ENCODE measurements at places on chromosomes 7 and 10.

DNA sequence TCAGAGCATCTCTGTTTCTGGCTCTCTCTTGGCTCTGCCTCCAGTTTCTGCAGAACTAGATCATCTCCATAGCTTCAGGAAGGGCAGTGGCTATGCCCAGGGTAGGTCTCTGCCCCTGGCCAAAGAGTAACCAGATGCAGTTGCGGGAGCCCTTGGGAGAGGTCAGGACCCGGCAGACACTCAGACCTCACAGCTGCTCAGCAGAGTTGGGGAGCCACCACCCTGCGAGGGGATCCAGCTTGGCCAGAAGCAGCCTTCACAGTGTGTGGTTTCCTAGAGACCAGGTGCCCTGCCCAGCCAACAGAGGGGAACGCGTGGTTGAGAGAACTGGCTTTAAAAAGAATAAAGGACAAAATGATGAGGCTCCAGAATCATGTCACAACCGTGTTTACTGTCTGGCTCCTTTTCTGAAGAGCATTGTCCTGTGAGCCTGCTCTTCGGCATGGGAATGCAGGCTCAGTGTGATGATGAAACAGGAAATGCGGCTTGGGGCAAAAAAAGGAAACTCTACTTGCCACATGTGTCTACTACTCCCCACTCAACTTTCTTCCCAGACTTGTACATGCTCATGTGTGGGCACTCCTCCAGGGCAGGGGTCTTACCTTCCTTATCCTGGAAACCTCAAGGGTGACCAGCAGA lies 243.1 kb downstream of the INHBA start:
- DNase-seq, result no peak

DNA sequence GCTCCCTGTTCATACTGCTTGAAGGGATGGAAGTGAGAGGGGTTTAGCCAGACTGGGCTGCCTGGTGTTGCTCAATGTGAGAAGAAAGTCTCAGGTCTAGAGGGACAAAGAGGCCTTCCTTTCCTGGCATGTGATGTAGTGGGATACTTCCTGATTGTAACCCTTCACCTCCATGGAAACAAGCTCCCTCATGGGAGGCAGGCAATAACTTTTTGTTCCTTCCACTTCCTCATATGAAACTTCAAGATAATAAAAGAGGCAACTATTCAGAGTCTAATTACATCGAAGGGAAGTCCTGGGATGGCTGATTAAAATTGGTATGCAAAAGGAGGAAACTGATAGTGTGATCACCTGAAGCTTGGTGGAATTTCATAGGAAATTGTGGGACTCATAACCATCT lies 84.1 kb upstream of the ETV1 start:
- DNase-seq, result no peak

GRCh38 chr7:144738146-144738545 lies 97.7 kb downstream of the TPK1 start:
- DNase-seq, result no peak

GRCh38 chr7:33044986-33045385 lies 17.6 kb downstream of the NT5C3A start:
- no peak for DNase-seq

DNA sequence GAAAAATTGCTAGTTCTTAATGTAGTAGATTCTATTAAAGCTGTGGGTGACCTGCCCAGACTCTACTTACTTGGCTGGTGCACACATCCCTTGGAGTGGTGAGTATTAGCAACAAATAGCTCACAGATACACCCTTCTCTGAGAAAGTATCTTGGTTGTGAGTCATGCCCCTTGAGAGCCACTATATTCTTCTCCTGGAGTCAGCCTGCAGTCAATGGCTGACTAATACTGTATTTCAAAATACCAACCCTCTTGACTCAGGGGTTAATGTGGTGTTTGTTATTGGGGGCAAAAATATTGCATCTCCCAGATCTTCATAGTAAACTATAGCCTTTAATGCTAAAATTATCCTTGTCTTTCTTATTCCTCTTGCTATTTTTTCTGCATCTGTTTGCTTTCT lies 354.9 kb downstream of the BMPER start:
- DNase-seq, result no peak

- no peak for DNase-seq
These were observed 220.0 kb downstream of the FAM107B start for GRCh38 chr10:14554491-14555205.

DNA sequence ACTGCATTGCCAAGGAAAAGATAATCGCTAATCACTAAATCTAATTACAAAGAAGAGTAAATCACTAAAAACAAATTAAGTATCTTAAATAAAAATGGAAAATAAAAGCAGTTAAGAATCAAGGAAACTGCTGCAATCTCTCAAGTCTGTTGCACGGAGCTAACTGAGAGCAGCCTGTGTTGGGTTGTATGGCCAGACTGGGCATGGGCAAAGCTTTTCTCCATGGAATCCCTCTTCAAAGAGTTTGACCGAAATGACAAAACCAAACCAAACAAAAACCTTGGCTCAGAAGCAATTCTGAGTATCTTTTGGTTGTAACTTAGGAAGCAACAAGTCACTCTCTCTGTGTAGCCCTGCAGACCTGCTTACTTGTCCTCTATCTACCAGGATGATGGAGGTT lies 78.8 kb downstream of the CELF2 start:
- no peak for DNase-seq

DNA sequence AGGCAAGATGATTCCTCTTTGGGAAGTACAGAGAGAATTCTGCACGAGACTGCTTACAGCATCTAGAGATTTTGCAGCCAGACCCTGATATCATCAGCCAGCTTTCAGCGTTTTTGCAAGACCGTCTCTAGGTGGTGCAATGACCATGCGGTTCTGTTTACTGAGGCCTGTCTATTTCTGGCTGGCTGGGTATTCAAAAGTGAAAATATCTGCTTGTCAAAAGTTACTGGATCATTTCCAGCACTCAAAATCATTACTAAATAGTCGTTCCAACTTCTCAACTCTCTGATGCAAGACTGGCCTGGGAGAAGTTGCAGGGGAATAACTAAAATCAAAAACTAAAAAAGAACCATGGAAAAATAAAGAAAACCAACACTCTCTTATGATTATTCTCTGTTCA lies 240.1 kb downstream of the ELMO1 start:
- peak; percentile 24 for DNase-seq

- DNase-seq, result no peak
These were observed 799.0 kb downstream of the NRG3 start for GRCh38 chr10:82674036-82674435.

- no peak for DNase-seq
These were observed 67.6 kb downstream of the CDK6 start for GRCh38 chr7:92768501-92769393.

DNA sequence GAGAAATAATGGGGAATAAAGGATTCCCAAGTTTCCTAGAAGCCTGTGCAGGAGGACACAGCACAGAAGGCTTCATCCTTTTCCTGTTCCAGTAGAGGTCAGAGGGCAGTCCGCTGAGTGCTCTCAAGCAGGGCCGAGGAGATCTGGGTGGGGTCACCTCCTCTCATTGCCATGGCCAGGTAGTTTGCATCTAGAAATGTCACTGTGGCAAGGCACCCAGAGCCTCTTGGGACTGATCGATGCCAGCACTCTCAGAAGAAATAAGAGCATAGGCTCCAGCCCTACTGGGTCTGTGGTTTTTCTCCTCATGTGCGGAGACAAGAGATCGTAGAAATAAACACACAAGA lies 7.9 kb downstream of the NUB1 start:
- no peak for DNase-seq

GRCh38 chr7:71594736-71595135 lies 462.8 kb downstream of the GALNT17 start:
- no peak for DNase-seq

DNA sequence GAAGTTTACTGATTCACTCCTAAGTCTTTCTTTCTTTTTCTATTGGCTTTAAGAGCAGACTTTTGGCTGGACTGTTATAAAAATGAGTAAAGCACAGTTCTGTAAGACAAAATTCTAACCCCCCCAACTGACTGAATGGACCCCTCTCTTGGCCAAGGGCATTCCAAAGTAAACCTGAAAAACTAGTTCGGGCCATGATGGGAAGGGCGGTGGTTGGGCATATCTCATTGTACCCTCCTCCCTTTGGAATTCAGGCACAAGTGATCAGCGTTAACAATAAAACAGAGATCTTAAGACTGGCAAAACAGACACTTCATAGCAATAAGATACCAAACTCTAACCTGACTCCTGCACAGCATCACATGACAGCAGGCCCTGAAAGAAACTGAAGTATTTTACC lies 6.1 kb upstream of the KIF20B start:
- no peak for DNase-seq

DNA sequence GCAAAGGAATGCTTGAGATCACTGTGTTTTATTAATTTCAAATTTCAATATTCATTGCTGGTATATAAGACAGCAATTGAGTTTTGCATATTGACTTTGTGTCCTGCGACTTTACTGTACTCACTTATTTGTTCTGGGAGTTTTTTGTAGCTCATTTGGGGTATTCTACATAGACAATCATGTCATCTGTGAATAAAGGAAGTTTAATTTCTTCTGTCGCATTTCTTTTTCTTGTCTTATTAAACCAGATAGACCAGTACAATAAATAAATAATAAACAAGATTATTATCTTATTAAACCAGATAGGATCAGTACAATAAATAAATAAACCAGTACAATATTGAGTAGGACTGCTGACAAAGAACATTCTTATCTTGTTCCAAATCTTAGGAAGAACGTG lies 448.2 kb downstream of the RPS24 start:
- no peak for DNase-seq

DNA sequence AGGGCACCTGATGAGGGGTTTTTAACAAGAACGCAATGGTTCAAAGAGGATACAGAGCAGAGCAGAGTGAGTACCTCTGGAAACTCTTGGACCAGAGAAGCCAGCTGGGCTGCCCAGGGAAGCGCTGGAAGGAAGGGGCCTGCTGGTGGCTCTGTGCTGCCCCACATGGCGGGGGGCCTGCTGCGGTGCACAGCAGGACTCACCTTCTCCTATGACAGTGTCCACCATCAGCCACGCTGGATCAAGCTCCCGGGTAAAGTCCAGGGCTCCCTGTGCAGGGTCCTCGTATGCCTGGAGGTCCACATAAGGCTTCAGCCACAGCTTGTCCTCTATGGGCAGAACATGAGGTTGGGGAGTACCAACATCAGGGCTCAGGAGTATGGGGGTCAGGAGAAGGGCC lies 12.5 kb downstream of the EPHA1 start:
- DNase-seq, result no peak

GRCh38 chr7:87128861-87129267 lies 23.4 kb upstream of the DMTF1 start:
- no peak for DNase-seq

- DNase-seq, result no peak
These were observed 239.6 kb upstream of the STEAP1 start for GRCh38 chr7:89914711-89915110.

GRCh38 chr7:35446091-35446490 lies 192.2 kb upstream of the TBX20 start:
- no peak for DNase-seq

DNA sequence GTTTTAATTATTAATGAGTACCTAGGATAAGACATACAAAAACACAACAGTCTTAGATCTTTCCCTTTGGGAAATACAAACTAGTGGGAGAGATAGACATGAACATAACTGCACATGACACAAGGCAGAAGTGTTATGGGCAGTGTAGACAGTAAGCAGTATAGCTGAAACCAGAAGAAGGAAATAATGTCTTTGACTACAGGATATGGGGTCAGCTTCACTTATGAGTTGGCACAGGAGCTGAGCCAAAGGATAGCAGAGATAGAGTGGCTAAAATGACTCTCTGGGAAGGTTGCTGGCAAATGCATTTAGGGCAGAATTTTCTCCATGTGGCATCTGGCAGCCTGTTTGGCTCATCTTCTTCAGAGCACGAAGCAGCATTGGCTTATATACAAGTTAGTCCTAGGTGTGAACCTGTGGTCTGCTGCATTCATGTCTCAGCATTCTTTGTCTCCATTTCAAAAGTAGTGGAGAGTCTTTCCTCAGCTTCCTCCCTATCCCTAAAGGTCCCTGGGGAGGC lies 60.3 kb upstream of the FEZF1 start:
- DNase-seq, result no peak

DNA sequence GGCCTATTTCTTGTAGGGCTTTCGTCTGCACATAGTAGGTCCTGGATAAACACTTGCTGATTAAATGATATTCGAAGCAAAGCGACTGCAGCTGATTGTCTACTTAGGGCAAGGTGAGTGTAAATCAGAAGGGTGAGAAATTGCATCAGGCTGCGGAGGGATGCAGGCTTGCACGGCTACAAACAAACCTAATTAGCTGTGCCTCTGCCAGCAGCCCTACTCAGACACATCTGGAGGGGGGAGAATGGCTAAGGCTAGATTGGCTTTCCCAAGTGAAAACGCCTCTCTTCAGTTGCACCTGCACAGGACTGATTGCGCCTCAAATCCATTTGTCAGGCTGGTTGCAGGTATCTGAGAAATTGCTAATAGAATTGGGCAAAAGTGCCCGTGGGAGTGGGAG lies 247.5 kb downstream of the DPP6 start:
- no peak for DNase-seq

DNA sequence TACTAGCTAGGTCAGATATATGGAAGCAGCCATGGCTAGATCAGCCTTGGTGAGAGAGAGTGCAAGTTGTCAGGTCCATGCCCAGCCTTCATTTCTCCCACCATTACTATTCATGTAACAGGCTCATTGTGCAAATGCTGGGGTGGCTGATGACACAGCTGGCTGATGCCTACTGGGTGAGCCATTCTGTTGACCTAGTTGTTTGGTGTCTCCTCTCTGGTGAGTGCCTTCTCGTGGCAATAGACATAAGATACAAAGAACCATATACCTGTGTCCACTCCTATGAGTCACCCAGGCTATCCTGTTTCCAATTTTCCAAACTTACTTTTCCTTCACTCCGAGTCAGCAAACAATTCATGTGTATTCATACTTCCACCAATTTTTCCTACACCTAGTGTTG lies 46.0 kb downstream of the ZNF25 start:
- no peak for DNase-seq

- no peak for DNase-seq
These were observed 21.4 kb downstream of the STAMBPL1 start for GRCh38 chr10:88901206-88901983.

GRCh38 chr10:123995461-123996131 lies 97.8 kb downstream of the CHST15 start:
- no peak for DNase-seq

- no peak for DNase-seq
These were observed 287.5 kb upstream of the PODXL start for GRCh38 chr7:131843898-131844331.

DNA sequence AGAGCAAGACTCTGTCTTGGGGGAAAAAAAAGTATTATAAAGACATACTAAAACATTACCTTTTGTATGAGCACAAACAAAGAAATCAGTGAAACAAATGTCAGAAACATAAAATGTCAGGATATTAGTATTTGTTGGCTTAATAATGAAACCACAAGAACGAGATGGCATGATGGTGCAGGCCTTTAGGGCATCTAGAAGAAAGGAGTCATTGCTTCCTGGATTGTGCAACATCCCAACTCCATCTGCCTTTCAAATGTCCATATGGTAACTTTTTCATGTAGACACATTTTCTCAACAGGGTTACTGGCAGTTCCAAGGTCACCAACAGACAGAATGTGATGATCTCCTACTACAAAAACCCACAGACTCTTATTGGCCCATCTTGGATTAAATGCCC lies 96.6 kb downstream of the ZNF248 start:
- no peak for DNase-seq

Data from GM12891 (cell line).